ENCODE measurements at places on chromosomes 1 and 21. TPM values are rescaled to one million over a fixed set of nuclear protein-coding genes. Genes with fewer than 3 reads are reported as not detected.
A peak's percentile ranks its signal among the peaks of the same experiment; 100 is the strongest.

GRCh38 chr1:27563341-27563590 is 40.7 kb downstream of the AHDC1 start:
- no peak for DNase-seq
- H3K27ac ChIP-seq = peak overlapping the region; percentile 61
- H3K36me3 ChIP-seq = peaks cover 3% of the 10 kb centered on the region
- no peak overlapping the region for H3K4me3 ChIP-seq

- H3K36me3 ChIP-seq = no peaks in the 10 kb centered on the region
- H3K4me1 ChIP-seq = no peaks in the 10 kb centered on the region
- no peak overlapping the region for H3K4me3 ChIP-seq
- H3K27ac ChIP-seq = no peak overlapping the region
- DNase-seq = no peak
These were observed 18.0 kb upstream of the TRIM17 start for GRCh38 chr1:228434689-228435088.

- H3K36me3 ChIP-seq = no peaks in the 10 kb centered on the region
- no peaks in the 10 kb centered on the region for H3K27me3 ChIP-seq
- H3K4me1 ChIP-seq = peaks cover 9% of the 10 kb centered on the region
- no peak overlapping the region for H3K4me3 ChIP-seq
These were observed 60.8 kb downstream of the EDN2 start for GRCh38 chr1:41423511-41424191.

GRCh38 chr1:186330758-186331157 is 44.3 kb downstream of the TPR start:
- no peak for DNase-seq
- H3K27ac ChIP-seq = no peak overlapping the region
- no peaks in the 10 kb centered on the region for H3K27me3 ChIP-seq
- H3K4me1 ChIP-seq = no peaks in the 10 kb centered on the region

- DNase-seq = no peak
- H3K36me3 ChIP-seq = no peaks in the 10 kb centered on the region
- H3K27ac ChIP-seq = no peak overlapping the region
- H3K4me1 ChIP-seq = no peaks in the 10 kb centered on the region
- H3K4me3 ChIP-seq = no peak overlapping the region
- no peaks in the 10 kb centered on the region for H3K27me3 ChIP-seq
These were observed 13.6 kb downstream of the PCNX2 start for GRCh38 chr1:233281711-233282581.

DNA sequence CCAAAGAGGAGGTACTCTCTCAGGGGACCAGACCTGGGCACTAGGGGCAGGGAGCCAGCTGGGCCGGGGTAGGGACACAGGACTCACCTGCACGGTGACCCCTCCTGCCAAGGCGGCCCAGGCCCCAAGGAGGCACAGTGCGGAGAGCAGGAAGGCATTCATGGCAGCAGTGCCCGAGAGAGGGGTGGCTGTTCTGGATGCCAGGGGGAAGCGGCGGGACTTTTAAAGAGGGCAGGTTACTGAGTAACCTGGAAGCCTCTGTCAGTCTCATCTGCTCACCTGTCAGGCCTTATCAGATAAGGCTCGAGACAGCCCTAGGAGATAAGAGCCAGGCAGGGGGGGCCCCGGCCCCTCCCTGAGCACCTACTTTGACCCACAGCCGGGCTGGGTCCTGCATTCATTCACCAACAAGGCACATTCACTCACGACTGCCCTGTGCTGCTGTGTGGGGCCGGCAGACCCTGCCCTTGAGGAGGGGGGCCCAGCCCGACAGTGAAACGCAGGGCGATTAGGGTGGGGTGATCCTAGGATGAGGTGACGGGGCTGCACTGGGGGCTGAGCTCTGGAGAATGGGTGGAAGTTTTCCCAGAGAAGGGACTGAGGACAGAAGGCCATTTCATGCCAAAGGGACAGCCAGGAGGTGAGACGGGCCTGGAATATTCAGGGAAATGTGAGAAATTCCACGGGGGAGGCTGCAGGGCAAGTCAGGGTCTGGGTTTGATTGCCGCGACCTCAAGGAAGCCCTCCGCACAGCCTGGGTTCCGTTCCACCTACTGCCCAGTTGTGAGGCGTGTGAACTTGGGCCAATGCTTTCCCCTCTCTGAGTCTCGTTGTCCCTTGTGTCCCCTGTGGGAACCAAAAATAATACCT is at the start of gene GUCA2A:
Gene GUCA2A, minus strand, starts transcription at position 195 of the 870 bp plus-strand sequence. Its CDS starts 33 bp downstream, at position 162.
- no peak within 1 kb of the TSS for H3K4me3 ChIP-seq
- H3K27ac ChIP-seq = no peak within 1 kb of the TSS
- no peaks in the 10 kb centered on the region for H3K27me3 ChIP-seq

GRCh38 chr1:107359472-107360241 is 218.8 kb downstream of the NTNG1 start:
- no peak overlapping the region for H3K4me3 ChIP-seq
- no peak for DNase-seq
- no peaks in the 10 kb centered on the region for H3K4me1 ChIP-seq
- no peak overlapping the region for H3K27ac ChIP-seq
- H3K36me3 ChIP-seq = no peaks in the 10 kb centered on the region
- no peaks in the 10 kb centered on the region for H3K27me3 ChIP-seq

GRCh38 chr21:46297338-46298271 is 11.5 kb downstream of the YBEY start:
- no peaks in the 10 kb centered on the region for H3K36me3 ChIP-seq
- peak; percentile 9 for DNase-seq
- peaks cover 10% of the 10 kb centered on the region for H3K4me1 ChIP-seq
- no peaks in the 10 kb centered on the region for H3K27me3 ChIP-seq

GRCh38 chr1:18907021-18907916 is 4.9 kb upstream of the ALDH4A1 start:
- H3K27me3 ChIP-seq = no peaks in the 10 kb centered on the region
- H3K36me3 ChIP-seq = peaks cover 23% of the 10 kb centered on the region
- DNase-seq = peak; percentile 48
- no peak overlapping the region for H3K27ac ChIP-seq

GRCh38 chr1:47537966-47538365 is 100.1 kb downstream of the FOXD2 start:
- no peaks in the 10 kb centered on the region for H3K27me3 ChIP-seq
- H3K4me1 ChIP-seq = no peaks in the 10 kb centered on the region
- no peak overlapping the region for H3K27ac ChIP-seq
- H3K36me3 ChIP-seq = no peaks in the 10 kb centered on the region
- no peak for DNase-seq

Gene S1PR1
- 92.7 TPM for total RNA-seq

Gene BMP8A
- 386 TPM for total RNA-seq

Gene SPEN
- total RNA-seq = 67.7 TPM
